Uterus (tissue), 4 donors: ENCODE measurements at places on chromosomes 7 and 10.

- DNase-seq = peak; percentile 82
Observed at GRCh38 chr10:124744102-124745050, at the start of gene FAM53B. FAM53B (minus strand) TSS chr10:124744378; CDS start chr10:124706713, 37,665 bp downstream.

DNA sequence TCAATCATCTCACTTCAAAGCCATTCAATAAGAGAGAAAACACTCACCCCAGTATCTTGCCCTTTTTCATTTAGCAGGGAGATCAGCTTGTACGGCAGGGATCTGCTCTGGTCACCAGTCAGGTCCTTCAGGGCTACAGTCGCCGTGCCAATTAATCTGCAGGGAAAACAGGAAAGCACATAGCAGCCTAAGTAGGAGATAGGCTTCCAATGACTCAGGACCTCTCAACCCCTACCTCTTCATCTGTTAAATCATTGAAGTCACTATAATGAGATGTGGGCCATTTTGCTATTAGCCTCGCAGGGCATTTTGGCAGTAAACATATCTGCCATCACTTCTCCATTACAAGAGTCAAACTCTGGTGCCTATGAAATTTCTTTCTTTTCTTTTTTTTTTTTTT, 50.8 kb downstream of the MYOF start:
- no peak for DNase-seq

- DNase-seq = no peak
Observed at GRCh38 chr10:108208732-108209131, 1044.2 kb upstream of the SORCS1 start.

DNA sequence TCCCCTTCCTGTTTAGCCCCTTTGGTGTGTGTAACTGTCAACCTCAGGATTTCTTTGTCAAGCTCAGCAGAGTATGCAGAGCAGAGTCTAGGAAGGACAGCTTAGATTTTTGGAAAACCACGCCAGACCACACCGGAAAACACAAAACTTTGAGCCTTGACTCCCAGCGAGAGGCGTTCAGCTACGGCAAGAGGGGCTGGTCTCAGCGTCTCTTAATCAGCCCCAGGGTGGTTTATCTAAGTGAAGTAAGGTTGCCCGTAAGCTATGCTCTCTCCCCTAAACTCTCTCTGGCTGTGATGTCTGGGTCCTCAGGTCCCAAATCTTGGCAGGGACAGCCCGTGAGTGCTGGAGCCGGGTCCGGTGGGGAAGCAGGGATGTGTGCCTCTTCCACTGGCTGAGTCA, 230.9 kb downstream of the KLF6 start:
- no peak for DNase-seq

- no peak for DNase-seq
Observed at GRCh38 chr10:927131-927530, 4.4 kb downstream of the LARP4B start.

- DNase-seq = no peak
Observed at GRCh38 chr10:132077091-132077490, 11.3 kb downstream of the JAKMIP3 start.

DNA sequence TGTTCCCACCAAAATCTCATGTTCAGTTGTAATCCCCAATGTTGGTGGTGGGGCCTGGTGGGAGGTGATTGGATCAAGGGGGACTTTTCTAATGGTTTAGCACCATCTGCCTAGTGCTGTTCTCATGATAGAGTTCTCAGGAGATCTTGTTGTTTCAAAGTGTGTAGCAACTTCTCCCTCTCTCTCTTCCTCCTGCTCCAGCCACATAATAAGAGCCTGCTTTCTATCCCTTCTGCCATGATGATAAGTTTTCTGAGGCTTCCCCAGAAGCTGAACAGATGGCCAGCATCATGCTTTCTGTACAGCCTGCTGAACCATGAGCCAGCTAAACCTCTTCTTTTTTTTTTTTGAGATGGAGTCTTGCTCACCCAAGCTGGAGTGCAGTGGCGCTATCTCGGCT, 910.6 kb downstream of the KCNMA1 start:
- DNase-seq = no peak

GRCh38 chr10:15805395-15806058, 54.8 kb downstream of the MINDY3 start:
- no peak for DNase-seq
